Retinal pigment epithelial cell (primary cell): ENCODE measurements at places on chromosomes 16 and 17.

GRCh38 chr16:56771558-56772279, 41.8 kb downstream of the NUP93 start:
- no peak for DNase-seq

DNA sequence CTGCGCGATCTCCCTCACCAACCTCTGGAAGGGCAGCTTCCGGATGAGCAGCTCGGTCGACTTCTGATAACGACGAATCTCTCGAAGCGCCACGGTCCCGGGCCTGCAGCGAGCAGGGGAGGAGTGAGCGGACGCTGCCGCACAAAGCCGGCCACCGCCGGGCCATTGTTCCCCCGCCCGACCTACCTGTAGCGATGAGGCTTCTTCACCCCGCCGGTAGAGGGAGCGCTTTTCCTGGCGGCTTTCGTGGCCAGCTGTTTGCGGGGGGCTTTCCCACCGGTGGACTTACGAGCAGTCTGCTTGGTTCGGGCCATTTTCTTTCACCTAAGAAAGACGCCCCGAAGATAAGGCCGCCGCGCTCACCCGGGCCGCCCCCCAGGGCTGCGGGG, 5.8 kb upstream of the UNK start:
- DNase-seq: no peak

- DNase-seq: no peak
Measured at GRCh38 chr17:58808609-58809563, 53.2 kb downstream of the PPM1E start.

GRCh38 chr17:8161289-8162232, 1.2 kb downstream of the VAMP2 start:
- DNase-seq: no peak

GRCh38 chr16:88472637-88473205, 19.6 kb downstream of the ZFPM1 start:
- no peak for DNase-seq

DNA sequence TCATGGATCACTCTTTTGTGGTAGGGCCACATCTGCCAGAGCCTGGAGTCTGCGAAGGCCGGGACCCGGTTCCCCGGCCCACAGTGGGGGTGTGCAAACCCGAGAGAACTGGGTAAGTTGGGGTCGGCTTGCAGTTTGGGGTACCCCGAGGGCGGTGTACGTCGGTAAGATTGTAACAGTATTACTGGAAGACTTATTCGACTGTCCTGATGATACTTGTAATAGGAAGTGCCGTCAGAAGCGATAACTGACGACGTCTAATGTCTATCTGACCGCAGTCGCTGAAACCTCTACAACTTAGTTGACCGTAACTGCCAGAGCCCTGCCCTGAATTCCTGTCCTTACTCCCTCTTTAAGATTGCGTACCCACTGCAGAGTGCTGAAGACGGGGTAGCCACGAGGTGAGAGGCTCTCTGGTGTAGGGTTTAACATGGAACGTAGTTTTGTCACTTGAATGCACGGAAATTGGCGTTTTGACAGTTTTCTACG, 24.0 kb downstream of the TRPV2 start:
- no peak for DNase-seq

- DNase-seq: no peak
Measured at GRCh38 chr17:72446525-72447250, 325.9 kb downstream of the SOX9 start.

- DNase-seq: no peak
Measured at GRCh38 chr17:77613627-77614026, 344.9 kb upstream of the TNRC6C start.

DNA sequence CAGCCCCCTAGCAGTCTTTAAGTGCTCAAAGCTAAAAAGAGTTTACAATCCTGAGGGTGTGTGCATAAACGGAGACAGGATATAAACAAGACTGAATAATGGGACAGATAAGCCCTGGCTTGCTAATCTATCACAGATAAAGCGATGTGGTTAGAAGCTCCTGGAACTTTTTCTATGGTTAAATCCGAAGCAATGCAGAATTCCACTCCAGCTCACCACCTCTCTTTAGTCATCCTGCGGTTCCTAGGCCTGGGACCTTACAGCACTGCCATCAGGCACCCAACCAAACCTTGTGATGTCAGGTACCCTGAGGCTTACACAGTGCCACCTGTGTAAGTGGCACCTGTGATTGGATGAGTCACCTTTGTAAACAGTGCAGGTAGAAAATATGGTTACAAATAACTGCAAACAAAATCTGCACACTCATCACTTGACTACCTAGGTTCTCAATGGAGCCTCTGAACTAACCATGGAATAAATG, 31.5 kb upstream of the B4GALNT2 start:
- DNase-seq: no peak

- no peak for DNase-seq
Measured at GRCh38 chr16:89287777-89288576, 70.5 kb downstream of the ZNF778 start.

DNA sequence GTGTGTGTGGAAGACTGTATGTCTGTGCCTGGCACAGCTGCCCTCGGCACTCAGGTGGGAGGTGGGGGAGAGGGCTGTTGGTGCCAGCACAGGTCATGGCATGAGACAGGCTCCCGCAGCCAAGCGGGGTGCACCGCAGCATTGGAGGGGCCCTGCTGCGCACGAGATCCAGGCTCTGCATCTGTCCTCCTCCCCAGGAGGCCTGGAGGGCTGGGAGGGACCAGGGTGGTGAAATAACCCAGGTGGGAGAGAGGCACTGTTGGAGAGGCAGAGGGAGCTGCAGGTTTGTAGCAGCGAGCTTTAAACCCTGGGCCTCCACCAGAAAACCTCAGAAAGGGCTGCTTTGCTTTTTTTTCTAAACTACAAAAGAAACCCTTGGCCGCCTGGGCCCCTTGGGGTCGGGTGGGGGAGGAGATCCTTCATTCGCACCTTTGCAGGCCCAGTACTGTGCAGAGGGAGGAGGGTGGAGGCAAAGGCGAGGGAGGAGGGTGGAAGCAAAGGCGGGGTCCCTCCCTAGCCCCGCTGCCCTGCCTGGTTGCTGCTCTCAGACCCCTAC, 241.7 kb downstream of the SEC14L1 start:
- DNase-seq: no peak

- no peak for DNase-seq
Measured at GRCh38 chr16:8880839-8881510, 1.2 kb upstream of the LITAFD start.

DNA sequence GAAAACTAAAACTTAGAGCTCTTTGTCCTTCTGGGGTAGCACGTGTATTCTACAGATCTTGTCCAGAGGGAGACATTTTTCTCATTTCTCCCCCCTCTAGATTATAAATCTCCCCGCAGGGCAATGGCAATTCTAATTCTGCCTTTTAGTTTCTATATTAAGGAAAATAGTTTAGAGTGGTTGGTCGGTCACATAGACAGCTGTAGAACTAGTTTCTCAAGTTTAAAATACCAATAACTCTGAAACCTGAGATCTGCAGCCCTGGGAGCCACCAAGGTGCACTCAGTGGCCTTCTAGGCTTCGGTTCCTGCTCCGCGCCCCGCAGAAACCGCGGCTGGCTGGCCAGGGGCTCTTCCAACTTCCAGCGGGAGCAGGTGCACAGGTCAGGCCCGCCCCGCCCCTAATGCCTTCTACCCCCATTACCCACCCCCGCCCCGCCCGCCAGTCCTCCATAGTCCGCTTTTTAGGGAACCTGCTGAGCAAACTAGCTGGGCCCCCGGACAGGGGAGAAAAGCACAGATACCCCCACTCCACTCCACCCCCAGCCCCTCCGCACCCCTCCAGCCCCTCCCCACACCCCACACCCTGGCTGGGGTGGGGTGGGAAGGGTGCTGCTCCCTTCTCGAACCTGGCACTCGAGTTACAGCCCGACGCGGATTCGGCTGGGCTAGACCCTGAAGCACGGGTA, 431 bp downstream of the SLFN11 start:
- DNase-seq: no peak
